OCI-M1 (cell line): ENCODE measurements at places on chromosomes 13 and 19.

DNA sequence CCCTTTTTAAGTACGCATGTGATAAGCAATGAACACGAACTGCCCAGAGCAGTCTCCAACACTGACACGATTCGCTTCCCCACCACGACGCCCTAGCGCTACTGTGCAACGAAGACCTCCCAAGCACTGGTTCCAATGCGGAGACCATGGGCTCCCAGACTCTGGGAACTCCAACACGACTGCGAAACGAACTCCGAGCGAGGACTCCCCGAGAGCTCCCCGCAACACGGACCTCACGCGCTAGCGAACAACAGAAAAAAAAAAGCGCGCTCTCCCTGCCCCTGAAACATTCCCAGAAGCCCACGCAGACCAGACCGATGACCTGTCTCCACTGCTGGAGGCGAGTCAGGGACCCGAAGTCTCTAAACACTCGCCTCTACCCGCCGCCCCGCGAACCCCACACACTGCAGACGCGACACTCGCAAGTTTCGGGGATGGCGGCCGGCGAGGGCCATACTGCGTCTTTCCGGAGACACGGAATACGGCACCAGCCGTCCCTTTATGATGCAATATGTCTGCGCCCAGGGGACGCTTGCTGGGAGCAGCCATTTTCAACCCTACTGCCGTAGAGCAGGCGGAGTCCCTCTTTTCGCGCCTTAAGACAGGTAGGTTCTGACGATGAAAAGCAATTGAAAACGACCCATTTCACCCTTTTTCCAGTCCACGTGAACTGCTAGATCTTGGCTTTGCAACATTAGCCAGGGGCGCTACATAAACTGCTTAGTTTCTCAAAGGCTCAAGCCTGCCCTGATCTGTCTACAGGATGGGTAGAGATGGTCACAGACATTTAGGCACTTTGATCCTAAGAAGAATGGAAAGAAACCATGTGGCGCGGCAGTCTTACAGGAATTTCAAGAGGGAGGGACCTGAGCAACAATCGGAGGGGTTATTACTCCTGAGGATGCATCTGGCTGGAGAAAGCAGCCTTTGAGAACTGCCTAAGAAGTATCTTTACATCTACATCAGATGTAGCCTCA lies at the start of gene ZNF577:
ZNF577 (minus strand) TSS at position 430 of the 977 bp plus-strand sequence. CDS start 7,569 bp downstream, outside the sequence.
- no peak for DNase-seq

DNA sequence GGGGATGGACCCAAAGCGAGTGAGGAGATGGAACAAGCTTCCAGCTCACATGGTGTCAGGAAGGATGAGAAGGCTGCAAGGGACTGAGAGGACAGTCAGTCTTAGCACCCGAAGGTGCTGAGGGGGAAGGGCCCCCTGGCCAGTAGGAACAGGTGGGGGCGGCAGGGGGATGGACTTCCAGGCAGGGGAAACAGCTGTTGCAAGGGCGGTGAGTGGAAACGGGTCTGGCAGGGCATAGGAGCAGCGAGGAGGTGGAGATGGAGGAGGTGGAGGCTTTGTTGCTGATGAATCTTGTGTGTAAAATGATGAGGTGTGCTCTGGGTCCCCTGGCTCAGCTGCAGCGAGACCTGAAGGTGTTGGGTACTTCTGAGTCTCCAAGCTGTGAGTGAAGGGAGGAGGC lies 1.2 kb downstream of the MAP1S start:
- DNase-seq: no peak

DNA sequence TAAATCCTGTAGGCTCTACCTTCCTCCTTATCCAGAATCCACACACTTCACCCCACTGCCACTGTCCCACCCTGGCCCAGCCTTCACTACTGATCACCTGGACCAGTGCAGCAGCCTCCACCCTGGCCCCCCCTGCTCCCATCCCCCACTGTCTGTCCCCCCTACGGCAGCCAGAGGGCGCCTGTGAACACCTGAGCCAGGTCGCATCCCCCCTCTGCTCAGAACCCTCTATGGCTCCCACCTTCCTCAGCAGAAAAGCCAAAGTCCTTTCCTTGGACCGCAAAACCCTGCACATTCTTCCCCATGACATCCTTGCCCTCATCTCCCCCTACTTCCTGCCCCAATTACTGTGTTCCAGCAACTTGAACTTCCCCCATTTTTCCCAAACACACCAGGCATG lies 20.6 kb downstream of the ELAVL3 start:
- peak; percentile 43 for DNase-seq

GRCh38 chr13:89163096-89163495 lies 1491.9 kb downstream of the SLITRK5 start:
- no peak for DNase-seq

DNA sequence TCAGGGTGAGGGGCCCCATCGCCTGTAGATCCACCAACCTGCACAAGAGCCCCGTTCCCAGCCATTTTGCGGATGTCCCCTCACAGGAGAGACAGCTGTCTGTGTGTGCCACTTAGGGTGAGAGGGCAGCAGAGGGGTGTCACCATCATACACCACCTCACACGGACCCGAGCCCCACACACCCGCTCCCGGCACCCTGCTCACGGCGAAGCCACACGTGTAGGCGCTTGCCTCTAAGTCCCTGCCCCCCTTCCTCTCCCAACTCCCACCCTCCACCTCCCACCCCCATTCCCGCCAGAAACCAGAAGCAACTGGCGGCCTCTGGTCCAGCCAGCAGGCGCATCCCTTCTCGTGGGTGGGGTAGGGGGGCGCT lies 4.0 kb upstream of the DPF1 start:
- no peak for DNase-seq

- no peak for DNase-seq
Observed at GRCh38 chr19:33225458-33225926, at the start of gene SLC7A10. Gene SLC7A10, minus strand, starts transcription at chr19:33225850. Its CDS starts 147 bp downstream, at chr19:33225703.
